Activated CD8-positive, alpha-beta memory T cell treated with anti-CD3 and anti-CD28 coated beads for 48 hours (primary cell): ENCODE measurements at places on chromosomes 16 and 17.

GRCh38 chr17:44105483-44105882 is 18.0 kb downstream of the HDAC5 start:
- DNase-seq, result no peak

DNA sequence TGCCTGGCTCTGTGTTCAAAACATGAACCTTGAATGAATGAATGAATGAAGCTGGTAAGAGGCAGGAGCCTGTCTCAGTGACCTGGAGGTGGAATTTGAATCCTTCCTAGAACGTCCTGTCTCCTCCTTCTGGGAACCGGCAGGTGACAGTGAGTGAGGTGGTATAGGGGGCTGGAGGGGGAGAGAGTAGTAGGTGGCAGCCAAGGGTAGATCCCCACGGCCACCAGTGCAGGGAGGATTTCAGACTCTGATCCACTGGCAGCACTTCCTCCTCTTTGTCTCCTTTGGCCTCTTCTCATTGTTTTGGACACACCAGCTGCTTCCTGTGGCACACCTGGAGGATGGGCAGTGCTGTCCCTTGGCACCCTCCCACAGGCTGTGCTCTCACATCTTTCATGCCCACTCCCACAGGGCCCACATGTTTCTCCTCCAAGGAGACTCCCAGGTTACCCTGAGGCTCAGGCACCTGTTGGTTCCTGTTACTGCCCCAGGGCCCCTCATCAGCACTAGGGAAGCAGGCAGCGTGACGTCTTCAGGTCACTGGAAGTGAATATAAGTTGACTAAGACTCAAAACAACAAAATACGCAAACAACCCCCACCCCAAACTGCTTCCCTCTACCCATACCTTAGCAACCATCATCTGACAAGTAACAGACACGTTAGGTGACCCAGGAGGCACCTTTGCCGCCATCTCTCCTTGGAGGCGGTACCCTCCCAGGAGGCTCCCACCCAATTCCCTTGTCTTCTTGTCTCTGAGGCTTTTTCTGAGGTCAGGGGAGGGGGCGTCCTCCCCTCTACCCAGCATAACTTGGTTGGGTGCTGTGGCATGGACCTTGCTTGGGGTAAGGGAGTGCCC is 84.6 kb downstream of the N4BP1 start:
- no peak for DNase-seq

- DNase-seq, result no peak
Measured at GRCh38 chr16:88809068-88809675, 2.6 kb downstream of the APRT start.

DNA sequence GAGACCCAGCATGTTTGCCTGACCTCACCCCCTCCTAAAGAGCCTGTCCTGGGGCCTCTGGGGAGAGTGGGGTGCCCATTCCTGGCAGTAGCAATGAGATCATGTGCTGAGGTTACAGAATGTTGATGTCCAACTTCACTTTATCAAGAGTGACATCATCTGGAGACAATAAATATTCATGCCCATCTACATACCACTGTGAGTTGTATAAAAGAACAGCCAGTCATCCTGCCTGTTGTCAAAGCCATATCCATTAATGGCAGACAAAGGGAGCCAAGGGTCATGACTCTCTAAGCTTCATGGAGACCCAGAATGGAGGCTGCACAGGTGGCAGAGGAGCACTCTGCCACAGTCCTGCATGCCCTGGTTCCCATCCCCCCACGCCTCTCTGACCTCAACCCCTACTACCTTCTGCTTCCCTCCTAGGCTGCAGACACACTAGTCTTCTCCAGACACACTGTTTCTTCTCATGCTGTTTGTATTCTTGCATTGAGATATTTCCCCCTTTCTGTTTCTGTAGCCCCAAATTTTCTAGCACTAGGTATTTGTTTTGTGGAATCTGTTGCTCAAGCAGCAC is 27.1 kb downstream of the SHISA6 start:
- DNase-seq, result no peak

GRCh38 chr16:73756289-73757178 is 540.1 kb upstream of the PSMD7 start:
- no peak for DNase-seq

GRCh38 chr17:21077281-21077680 is 34.5 kb upstream of the USP22 start:
- no peak for DNase-seq

DNA sequence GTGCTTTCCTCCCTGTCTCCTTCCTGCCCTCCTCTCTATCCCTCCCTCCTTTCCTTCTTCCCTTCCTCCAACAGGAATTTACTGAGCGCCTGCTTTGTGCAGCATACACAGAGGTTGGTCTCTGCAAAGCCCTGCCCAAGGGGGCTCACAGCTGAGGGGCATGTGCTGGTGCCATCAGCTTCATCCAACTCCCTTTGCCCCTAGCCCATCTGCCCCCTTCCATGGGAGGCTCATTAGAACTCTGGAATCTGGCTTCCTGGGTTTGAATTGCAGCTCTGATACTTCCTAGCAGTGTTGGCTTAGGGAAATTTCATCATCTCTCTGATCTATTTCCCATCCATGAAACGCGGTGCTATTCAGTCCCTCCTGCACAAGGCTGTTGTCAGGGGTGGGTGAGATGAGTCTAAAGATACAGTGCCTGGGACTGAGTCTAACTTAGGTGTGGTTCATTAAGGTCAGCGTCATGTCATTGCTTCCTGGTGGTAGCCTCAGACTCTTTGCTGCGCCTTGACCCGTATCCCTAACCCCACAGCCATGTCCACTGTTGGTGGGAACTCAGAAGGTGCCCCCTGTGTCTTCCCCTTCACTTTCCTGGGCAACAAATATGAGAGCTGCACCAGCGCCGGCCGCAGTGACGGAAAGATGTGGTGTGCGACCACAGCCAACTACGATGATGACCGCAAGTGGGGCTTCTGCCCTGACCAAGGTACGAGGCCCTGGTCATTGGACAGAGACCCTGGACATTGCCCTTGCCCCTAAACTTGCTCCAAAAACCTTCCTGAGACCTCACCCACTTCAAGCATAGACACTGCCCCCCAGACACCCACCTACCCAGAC is 10.3 kb downstream of the MMP2 start:
- DNase-seq, result no peak

DNA sequence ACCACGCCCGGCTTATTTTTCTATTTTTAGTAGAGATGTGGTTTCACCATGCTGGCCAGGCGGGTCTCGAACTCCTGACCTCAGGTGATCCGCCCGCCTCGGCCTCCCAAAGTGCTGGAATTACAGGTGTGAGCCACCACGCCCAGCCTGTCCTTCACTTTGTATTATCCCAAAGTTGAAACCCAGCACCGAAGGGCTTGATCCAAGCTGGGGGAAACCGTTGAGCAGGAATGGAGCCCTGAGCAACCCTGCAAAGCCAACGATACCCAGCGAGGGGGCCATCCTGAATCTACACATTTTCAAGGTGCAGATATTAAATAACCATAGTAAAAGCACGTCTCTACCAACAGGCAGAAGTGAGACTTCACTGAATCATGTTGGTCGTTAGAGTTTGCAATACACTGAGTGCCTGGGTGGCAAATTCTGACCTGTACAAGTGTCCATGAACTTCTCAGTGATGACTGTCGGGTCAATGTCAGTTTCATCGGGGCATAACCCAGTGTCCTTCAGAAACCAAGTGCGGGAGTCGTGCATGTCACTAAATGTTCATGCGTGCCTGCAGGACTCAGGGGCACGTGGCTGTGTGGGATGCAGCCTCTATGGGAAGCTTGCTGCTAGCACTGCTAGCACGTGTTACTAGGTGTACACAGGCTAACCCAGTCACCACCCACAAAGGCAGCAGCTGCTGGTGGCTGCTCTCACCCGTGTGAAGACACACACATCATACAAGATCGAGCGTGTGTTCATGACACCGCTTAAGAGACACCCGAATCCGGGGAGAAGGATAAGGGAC is 10.5 kb upstream of the RBFOX3 start:
- no peak for DNase-seq

- DNase-seq, result peak; percentile 77
Measured at GRCh38 chr16:30185683-30186421, 2.5 kb downstream of the CORO1A start.

GRCh38 chr17:77273397-77274085 is 132.8 kb downstream of the SEC14L1 start:
- no peak for DNase-seq
